ENCODE measurements at places on chromosomes 16 and 17. TPM values are rescaled to one million over a fixed set of nuclear protein-coding genes. Genes with fewer than 3 reads are reported as not detected.
A peak's percentile ranks its signal among the peaks of the same experiment; 100 is the strongest.

- no peaks in the 10 kb centered on the region for H3K27me3 ChIP-seq
- no peak overlapping the region for H3K4me3 ChIP-seq
- H3K4me1 ChIP-seq = no peaks in the 10 kb centered on the region
- H3K27ac ChIP-seq = no peak overlapping the region
- H3K36me3 ChIP-seq = no peaks in the 10 kb centered on the region
- no peak for DNase-seq
Measured at GRCh38 chr17:8275421-8276290, 12.8 kb upstream of the RANGRF start.

DNA sequence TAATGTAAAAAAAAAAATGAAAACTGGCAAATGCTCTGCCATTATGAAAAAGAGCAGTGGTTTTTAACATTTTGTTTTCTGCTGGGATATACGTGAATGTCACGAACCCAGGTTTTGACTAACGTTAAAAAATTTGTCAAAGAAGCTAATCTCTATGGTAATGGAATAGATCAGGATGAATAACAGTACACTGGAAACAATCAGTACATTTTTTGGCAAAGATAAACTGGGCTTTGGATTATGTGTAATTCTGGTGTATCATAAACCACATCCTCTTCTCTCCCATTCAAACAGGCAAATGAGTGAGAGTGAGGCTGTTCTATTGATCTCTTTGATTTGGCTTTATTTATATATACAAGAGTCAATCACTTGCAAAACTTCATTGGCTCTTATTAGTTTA lies 207.0 kb upstream of the IRX3 start:
- H3K27me3 ChIP-seq = no peaks in the 10 kb centered on the region
- no peak overlapping the region for H3K4me3 ChIP-seq
- peaks cover 21% of the 10 kb centered on the region for H3K4me1 ChIP-seq
- no peaks in the 10 kb centered on the region for H3K36me3 ChIP-seq
- H3K27ac ChIP-seq = no peak overlapping the region

DNA sequence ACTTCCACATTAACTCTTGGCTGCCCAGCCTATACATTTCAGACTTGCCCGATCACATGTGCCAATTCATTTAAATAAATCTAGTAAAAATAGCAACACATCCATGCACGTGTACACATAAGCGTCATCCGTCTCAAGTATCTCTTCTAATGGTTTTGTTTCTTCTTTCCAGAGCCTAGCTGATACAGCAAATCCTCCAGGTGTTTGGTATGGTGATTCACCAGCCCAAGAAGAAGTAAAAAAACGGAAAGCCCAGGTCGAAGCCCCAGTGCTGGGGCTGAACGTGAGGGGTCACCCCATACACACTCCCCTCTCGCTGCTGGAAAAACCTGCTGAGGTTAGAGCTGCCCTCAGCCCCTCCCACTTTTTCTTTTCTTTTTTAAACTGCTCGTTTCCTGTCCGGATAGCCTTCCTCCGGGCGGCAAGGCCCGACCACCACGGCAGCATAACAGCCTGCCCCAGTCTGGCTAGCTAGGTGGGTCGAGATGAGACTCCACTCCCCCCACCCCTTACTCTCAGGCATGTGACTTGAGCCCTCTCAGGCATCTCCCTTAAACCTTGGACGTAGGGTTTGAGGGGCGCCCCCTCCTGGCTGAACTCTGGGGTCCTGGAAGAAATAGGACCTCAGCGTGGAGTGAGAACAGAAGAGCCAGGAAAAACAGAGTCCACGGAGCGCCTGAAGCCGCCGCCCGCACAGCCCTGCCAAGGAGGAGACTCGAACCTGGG lies 13.9 kb upstream of the OR1F1 start:
- H3K4me1 ChIP-seq = no peaks in the 10 kb centered on the region
- no peaks in the 10 kb centered on the region for H3K36me3 ChIP-seq
- H3K27ac ChIP-seq = no peak overlapping the region
- H3K27me3 ChIP-seq = peaks cover 89% of the 10 kb centered on the region

DNA sequence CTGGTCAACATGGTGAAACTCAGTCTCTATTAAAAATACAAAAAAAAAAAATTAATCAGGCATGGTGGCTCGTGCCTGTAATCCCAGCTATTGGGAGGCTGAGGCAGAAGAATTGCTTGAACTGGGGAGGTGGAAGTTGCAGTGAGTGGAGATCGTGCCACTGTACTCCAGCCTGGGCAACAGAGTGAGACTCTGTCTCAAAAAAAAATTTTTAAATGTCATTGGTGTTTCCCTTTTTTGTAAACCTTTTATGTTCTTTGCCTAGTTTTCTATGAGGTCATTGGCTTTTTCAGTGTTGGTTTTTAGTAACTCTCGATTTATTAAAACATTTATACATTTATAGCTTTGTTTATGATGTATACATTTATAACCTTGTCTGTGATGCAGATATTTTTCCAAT lies 18.2 kb downstream of the NLRC5 start:
- peaks cover 8% of the 10 kb centered on the region for H3K36me3 ChIP-seq
- H3K27ac ChIP-seq = no peak overlapping the region
- no peak overlapping the region for H3K4me3 ChIP-seq
- DNase-seq = no peak
- no peaks in the 10 kb centered on the region for H3K27me3 ChIP-seq

DNA sequence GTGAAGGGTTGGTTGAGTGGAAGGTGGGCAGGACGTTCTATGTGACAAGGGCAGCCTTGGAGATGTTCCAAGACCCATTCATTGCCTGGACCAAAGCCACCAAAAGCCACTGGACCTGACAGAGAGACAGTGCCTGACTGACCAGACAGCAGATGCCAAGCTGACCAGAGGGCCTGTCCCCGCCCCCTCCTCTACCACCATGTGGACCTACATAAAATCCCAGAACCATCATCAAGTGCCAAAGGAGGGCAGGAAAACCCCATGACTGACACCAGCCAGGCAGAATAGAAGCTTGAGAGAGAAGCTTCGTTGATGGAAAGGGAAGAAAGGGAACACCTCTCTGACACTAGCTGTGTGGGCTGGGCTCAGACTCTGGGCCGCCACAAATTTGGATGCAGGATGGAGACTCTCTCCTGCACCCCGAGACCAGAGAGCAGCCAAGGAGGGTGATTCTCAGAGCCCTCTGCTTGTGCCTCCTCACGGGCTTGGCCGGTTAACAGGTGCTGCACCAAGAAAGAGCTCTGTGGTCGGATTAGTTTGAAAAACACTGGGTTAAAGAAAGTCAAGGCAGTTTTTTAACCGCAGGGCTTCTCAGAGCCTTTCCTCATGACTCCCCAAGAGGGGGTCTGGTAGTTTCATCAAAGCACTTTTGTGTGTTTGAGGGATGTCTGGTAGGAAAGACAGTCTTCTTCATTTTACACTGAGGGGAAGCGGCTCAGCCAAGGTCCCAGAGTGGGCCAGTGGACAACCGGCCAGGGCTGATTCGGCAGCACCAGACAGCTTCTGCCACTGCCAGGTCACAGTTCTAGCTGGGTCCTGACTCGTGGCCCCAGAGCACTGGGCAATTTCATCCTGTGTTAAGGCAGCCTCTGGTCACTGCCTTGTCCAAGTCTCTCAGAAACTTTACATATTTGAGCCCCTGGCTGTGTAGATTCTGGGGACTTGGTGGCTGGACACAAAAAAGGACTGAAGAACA lies 1.7 kb downstream of the TNFRSF13B start:
- no peaks in the 10 kb centered on the region for H3K4me1 ChIP-seq
- H3K4me3 ChIP-seq = no peak overlapping the region
- DNase-seq = no peak
- H3K27me3 ChIP-seq = no peaks in the 10 kb centered on the region
- no peak overlapping the region for H3K27ac ChIP-seq

DNA sequence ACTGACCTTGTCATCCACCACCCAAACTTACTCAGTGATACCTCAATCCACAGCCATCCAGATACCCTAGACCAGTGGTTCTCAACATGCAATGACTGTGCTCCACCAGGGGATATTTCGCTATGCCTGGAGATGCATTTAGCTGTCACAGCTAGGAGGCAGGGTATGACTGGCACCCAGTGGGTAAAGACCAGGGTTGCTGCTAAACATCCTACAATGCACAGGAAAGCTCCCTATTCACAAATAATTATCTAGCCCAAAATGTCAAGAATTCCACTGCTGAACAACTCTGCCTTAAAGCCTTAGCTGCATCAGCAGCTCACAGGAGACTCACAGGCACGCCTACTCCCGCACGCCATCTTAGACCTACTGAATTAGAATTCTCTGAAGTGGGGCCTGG lies 212.6 kb downstream of the GRIN2A start:
- H3K4me1 ChIP-seq = no peaks in the 10 kb centered on the region
- H3K27me3 ChIP-seq = no peaks in the 10 kb centered on the region
- H3K27ac ChIP-seq = no peak overlapping the region
- no peaks in the 10 kb centered on the region for H3K36me3 ChIP-seq

GRCh38 chr17:81045590-81046095 lies 10.7 kb downstream of the BAIAP2 start:
- no peak overlapping the region for H3K4me3 ChIP-seq
- H3K36me3 ChIP-seq = no peaks in the 10 kb centered on the region
- DNase-seq = no peak
- peak overlapping the region; percentile 79 for H3K27ac ChIP-seq
- no peaks in the 10 kb centered on the region for H3K27me3 ChIP-seq

GRCh38 chr17:82287868-82288801 lies 14.6 kb upstream of the CSNK1D start:
- peak overlapping the region; percentile 58 for H3K27ac ChIP-seq
- peak; percentile 87 for DNase-seq
- no peaks in the 10 kb centered on the region for H3K27me3 ChIP-seq
- H3K4me1 ChIP-seq = peaks cover 41% of the 10 kb centered on the region
- no peak overlapping the region for H3K4me3 ChIP-seq

- no peaks in the 10 kb centered on the region for H3K27me3 ChIP-seq
- no peaks in the 10 kb centered on the region for H3K36me3 ChIP-seq
- H3K4me3 ChIP-seq = no peak overlapping the region
- no peak for DNase-seq
- H3K4me1 ChIP-seq = no peaks in the 10 kb centered on the region
Measured at GRCh38 chr17:67260170-67260987, 15.4 kb upstream of the HELZ start.

Gene ASIC2
- total RNA-seq = not detected

Gene GAST
- total RNA-seq = not detected

Gene HS3ST3B1
- total RNA-seq = 1.8 TPM

Gene NFAT5
- 14.2 TPM for total RNA-seq

Gene NUPR1
- total RNA-seq = 16.1 TPM
